ENCODE measurements at places on chromosomes 11 and 22.

GRCh38 chr11:103696123-103696522 is 340.3 kb upstream of the DDI1 start:
- no peak for DNase-seq

GRCh38 chr11:123054301-123055065 is 7.5 kb downstream of the HSPA8 start:
- no peak for DNase-seq

- DNase-seq, result no peak
Observed at GRCh38 chr11:93747122-93747521, 5.7 kb downstream of the C11orf54 start.

- DNase-seq, result no peak
Observed at GRCh38 chr22:38228326-38228872, 26.6 kb downstream of the MAFF start.

- DNase-seq, result no peak
Observed at GRCh38 chr22:24120044-24120443, 61.2 kb upstream of the SUSD2 start.

GRCh38 chr22:49567899-49568750 is 259.5 kb downstream of the BRD1 start:
- no peak for DNase-seq

- DNase-seq, result no peak
Observed at GRCh38 chr22:41528938-41529561, 15.2 kb downstream of the POLR3H start.

GRCh38 chr11:115439385-115439784 is 64.8 kb downstream of the CADM1 start:
- DNase-seq, result no peak

DNA sequence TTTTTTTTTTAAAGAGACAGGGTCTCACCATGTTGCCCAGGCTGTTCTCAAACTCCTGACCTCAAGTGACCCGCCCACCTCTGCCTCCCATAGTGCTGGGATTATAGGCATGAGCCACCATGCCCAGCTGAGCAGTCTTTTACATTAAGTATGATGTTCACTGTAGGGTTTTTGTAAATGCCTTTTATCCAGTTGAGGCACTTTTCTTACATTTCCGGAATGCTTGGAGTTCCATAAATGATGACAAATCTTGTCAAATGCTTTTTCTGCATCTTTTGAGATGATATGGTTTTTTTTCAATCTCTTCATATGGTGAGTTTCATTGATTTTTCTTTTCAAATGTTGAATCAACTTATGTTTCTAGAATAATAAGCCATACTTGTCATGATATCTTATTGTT is 29.4 kb upstream of the CTTN start:
- DNase-seq, result no peak

GRCh38 chr11:20388096-20389055 is 860 bp downstream of the PRMT3 start:
- no peak for DNase-seq

DNA sequence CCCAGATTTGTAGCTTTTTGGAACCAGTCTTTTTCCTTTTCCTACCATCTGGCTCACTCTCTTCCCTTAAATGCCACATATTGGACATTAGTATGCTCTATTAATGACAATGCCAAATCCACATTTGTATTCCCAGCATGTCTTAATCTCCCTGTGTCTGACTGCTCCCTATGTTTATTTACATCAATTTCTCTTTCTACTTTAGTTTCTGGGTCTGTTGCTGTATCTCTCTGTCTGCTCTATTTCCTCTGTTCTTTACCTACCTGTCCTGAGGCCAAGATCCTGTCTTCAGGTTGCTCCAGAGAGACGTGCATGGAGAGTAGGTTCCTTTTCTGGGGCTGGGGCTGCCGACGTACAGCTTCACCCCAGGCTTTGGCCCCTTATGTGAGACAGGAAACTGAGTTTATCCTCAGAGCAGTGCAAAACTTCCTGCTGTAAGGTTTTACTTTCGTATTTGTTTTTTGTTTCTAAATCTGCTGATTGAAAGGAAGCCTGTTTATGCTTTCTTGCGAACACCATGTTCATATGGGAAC is 25.6 kb downstream of the OR2AG2 start:
- peak; percentile 19 for DNase-seq

DNA sequence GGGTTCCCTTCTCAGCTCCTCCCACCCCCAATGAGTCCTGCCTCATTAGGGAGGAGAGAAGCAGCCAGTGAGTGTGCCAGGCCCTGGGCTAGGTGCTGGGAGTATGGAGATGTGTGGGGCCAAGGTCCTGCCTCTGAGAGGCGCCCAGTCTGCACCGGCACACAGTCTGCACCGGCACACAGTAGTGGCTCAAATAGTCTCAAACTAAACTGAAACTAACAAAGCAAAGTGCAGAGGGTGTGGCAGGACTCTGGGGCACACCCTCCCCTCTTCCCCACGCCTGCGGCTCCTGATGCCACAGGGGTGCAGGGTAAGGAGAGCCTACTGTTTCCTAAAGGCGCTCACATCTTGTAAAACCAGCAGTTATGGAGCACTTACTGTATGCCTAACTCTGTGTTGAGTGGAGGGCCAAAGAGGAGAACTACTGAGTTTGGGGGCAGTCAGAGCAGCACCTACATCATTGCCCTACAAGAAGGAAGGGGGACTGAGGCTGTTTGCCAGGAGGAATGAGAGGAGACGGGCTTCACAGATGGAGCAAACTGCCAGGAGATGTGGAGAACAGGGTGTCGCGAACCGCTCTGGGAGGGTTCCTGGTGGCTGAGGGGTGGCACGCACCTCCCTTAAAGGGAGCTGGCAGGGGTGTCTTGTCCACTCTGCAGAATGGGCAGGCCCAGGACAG is 939 bp upstream of the SH3BP1 start:
- no peak for DNase-seq

GRCh38 chr11:36155770-36156160 is 133.5 kb downstream of the COMMD9 start:
- no peak for DNase-seq

- no peak for DNase-seq
Observed at GRCh38 chr11:96680211-96681018, 290.6 kb downstream of the JRKL start.

DNA sequence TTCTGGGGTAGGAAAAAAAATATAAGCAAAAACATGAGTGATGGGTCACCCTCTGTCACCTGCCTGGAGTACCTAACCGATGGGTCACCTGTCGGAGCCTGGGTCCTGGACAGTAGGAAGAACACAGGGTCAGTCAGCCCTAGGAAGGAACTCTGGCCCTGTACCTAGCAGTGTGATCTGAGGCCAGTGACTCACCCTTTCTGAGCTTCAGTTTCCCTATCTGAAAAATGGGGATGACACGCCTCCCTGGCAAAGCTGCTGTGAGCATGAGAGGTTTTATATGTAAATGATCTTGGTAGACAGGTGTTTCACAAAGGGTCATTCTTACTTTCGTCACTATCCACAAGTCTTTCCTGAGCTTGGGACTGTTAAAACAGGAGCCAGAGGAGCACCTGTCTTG is 182.0 kb downstream of the ST3GAL4 start:
- DNase-seq, result no peak

DNA sequence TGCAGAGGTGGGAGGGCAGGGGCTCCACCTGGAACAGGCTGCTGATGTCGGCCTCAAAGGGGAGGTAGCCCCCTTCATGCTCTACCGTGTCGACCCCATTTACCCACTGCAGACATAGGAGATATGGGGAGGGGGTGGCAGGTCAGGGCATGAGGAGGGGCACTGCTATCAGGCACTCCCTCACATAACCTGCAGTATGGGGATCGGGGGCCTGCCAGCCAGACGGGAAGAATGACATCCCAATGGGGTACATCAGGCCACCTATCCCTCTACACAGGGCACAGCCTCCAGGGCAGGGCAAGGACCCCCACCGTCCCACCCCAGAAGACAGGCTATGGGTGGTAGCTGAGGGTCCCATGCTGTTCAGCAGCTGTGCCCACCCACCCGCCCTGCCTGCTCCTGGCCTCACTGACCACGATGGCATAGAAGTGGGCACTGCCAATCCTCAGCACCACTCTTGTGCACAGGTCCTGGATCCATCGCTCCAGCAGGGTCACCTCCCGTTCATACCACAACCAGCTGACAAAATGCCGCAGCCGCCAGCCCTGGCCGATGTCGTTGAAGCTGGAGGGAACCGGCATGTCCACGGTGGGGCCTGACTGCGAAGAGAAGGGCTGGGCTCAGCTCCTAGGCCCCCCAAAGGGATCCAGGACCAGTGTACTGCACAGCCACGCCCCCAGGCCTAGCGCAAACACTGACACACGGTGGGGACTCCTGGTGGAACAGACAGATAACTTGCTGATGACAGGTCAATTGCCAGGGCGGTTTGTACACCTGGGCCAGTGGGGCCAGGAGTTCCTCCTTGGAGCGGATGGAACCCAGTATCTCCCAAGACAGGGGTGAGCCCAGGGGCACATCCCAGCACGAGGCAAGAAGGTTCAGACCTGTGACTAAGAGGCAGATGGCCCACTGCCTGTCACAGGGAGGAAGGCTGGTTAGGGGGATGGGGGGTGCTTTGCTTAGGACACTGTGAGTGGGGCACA is 24.1 kb downstream of the RGL4 start:
- DNase-seq, result no peak

GRCh38 chr11:26847977-26848376 is 126.1 kb upstream of the SLC5A12 start:
- no peak for DNase-seq

DNA sequence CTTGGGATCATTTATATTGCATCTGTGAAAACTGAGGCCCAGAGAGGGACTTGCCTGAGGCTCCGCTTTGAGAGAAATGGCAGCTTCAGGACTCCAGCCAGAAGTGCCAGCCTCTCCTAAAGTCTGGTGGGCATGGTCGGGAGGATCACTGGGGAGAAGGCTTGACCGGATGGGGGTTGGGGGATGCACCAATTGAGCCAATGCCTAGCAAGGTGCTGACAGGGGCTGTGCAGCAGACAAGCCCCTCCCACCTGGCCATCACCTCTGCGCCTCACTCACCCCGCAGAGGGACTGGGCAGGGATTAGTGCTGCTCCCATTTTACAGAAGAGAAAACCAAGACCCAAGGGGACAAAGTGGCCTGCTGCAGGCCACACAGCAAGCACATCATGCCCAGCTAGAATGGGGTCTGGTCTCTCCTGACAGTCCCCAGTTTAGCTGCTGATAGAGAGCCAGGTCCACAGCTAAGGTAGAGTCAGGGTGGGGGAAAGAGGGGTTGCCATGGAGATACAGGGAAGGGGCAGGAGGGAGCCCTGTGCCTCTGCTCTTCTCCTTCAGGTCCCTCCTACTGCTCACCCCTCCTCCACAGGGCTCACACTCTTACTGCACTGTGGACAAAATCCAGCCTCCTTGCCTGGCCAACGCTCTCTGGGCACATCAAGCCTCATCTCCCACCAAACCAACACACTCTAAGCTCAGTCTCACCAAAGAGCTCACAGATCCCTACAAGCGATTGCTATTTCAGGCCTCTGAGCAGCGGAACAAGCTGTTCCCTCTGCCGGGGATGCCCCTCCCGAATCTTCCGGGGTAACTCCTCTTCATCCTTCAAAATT is 29.5 kb downstream of the TEF start:
- no peak for DNase-seq

DNA sequence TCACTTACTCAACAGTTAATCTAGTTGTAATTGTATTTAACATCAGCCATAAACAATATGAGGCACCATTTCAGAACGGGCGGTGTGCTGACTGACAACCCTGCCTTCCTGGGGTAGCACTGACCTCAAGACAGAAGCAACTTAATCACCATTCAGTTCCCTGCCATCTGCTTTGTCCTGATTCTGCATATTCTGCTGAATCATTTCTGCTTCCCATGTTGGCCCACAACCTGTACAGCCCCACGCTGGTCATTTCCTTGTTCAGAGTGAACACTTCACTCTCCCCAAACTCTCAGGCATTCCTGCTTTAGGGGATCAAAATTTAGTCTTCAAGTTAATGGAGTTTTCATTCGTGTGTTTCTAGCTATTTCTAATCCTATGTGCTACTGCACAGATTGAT is 132.3 kb upstream of the ZBED5 start:
- no peak for DNase-seq

GRCh38 chr11:57426439-57426928 is 437 bp downstream of the SLC43A3 start:
- no peak for DNase-seq

GRCh38 chr11:62532096-62532495 is 14.5 kb downstream of the AHNAK start:
- DNase-seq, result no peak

DNA sequence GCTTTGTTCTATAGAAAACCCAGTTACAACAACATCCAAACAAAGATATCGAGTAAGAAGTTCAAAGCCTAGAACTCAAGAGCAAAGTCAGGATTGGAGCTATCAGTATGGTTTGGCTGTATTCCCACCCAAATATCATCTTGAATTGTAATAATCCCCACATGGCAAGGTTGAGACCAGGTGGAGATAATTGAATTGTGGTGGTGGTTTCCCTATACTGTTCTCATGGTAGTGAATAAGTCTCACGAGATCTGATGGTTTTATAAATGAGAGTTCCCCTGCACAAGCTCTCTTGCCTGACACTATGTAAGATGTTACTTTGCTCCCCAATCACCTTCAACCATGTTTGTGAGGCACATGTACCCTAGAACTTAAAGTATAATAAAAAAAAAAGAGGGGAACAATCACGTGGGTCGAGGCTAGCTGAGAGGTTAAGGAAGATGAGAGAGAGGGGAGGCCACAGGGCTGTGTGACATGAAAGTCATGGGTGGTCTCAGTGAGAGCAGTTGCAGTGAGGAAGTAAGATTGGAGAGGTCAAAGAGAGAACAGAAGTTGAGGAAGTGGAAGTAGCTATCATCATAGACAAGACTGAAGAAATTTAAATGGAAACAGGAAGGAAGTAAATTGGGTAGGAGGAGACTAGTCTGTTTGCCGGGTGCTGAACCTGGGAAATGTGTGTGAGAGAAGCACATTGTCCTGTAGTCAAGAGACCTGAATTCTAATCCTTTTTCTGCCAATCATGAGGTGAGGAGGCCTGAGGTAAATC is 80.1 kb upstream of the CD44 start:
- no peak for DNase-seq

DNA sequence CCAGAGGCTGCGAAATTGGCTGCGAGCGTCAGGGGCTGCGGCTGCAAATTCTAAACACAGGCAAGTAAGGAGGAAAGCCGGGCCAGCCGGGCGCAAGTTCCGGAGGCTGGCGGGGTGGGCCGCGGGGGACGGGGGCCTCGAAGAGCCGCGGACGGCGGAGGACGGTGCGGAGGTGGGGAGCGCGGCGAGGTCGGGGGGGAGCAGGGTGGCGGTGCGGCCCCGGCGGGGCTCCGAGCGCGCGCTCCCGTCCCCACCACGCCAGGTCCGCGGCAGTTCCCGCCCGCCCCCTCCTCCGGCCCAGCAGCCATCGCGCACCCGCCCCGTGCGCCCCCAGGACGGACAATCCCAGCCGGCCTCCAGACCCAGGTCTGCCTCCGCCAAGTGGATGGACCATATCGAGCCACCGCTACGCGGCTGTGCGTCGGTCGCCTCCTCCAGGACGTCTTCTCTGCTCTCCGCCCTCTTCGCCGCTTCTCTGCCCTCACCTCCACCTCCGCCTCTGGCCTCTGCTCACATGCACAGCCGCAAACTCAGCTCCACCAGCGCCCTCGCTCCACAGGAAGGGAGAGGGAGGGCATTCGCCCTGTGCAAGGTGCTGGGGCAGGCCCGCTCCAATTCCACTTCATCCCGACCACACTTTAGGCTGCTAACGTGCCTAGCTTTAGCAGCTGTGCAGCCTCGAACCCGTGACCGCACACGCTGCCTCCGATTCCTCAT is 7.2 kb downstream of the ELFN2 start:
- no peak for DNase-seq

All from stimulated activated CD8-positive, alpha-beta memory T cell treated with anti-CD3 and anti-CD28 coated beads, Interleukin-2, amount 100 ng/mL, for 1 hour (primary cell).